ENCODE measurements at places on chromosomes 12 and 14.
A peak's percentile ranks its signal among the peaks of the same experiment; 100 is the strongest.

- no peak for DNase-seq
These were observed 329.1 kb upstream of the FKBP4 start for GRCh38 chr12:2465681-2466080.

DNA sequence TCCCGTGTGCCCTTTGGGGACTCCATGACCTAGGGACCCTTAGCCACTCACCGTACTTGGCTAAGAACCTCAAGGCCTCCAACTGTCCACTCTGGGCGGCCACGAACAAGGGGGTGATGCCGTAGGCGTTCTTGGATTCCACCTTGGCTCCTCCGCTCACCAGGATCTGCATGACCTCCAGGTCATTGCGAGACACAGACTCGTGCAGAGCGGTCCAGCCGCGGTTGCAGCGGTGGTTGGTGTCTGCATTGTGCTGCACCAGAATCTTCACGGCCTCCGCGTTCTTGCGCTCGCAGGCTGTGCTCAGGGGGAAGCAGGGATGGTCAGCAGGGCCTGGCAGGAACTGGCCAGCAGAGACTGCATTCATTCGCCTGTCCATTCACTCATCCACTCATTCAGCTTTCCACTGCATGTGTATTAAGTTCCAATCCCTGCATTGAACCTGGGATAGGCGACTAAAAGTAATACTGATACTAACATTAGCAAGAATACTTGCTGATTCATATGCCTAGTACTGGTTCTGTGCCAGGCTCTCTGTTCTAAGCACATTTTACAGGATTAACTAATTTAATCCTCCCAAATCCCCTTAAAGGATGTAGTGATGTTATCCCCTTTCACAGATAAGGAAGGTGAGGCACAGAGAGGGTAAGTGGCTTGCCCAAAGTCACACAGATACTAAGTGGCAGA, 23.9 kb downstream of the FAM181A start:
- DNase-seq, result no peak

DNA sequence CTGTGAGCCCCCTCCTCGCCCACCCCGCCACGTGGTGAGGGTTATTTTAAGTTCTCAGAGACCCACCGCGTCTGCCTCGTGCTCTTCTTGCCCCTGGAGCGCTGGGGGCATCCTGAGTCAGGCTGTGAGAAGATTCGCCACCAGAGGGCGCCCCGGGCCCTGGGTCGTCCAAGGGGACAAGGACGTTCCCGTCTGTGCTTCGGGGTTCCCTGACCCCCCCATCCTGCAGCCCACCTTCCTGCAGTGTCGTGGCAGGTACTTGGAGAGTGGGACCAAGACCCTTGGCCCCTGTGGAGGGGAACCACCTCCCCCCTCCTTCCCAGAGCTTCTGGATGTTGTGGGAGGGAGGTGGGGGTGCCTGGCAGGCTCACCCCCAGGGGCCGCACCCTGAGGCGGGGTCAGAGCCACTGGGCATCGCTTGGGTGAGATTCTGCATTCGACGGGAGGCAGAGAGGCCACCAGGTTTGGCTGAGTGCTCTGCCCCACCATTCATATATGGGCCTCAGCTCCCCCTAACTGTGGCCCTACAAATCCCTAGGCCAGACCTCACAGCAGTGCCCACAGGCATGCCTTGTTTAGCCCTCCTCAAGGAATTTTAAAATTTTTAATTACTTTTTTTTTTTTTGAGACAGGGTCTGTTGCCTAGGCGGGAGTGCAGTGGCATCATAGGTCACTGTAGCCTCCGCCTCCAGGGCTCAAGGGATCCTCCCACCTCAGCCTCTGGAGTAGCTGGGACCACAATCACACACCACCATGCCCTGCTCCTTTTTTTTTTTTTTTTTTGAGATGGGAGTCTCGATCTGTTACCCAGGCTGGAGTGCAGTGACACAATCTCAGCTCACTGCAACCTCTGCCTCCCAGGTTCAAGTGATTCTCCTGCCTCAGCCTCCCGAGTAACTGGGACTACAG, 17.0 kb downstream of the RHOF start:
- peak; percentile 75 for DNase-seq

GRCh38 chr12:77679686-77680085, 151.0 kb upstream of the NAV3 start:
- DNase-seq, result no peak
